Amygdala (tissue), 56 donors: ENCODE measurements at places on chromosomes 4 and X.

DNA sequence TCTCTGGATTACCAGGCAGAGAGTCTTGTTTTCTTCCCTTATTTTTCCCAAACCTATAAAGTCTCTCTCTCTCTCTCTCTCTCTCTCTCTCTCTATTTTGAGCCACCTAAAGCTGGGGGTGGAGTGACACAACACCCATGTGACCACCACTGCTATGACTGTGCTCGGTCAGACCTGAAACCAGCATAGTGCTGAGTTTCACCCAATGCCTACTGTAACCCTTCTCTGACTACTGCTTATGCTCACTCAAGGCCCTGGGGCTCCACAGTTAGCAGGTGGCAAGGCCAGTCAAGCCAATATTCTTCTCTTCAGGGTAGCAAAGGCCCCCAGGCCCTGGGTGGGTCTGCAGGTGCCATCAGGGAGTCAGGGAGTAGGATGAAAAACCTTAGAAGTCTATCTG is 114.7 kb upstream of the ARMCX2 start:
- DNase-seq = no peak

- DNase-seq = no peak
Observed at GRCh38 chr4:60911127-60911526, 289.0 kb upstream of the ADGRL3 start.

GRCh38 chrX:148658115-148658730 is 157.8 kb downstream of the AFF2 start:
- DNase-seq = no peak

DNA sequence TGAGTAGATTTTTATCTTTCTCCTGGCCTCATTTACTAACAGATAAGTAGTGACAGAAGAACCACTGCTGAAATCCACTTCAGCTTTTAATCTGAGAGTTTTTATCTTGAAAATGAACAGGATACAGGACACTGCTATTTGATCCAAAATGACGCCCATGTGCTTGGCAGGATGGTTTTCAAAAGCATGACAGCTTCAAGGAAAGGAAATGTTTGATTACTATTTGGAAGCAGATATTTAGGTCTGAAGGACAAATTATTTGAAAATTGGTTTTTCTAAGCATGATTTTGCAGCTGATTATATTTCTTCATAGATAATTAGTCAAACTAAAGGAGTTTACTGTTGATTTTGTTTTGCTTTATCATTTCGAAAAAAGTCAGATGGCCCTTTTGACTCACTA is 11.1 kb downstream of the PACRGL start:
- DNase-seq = no peak

DNA sequence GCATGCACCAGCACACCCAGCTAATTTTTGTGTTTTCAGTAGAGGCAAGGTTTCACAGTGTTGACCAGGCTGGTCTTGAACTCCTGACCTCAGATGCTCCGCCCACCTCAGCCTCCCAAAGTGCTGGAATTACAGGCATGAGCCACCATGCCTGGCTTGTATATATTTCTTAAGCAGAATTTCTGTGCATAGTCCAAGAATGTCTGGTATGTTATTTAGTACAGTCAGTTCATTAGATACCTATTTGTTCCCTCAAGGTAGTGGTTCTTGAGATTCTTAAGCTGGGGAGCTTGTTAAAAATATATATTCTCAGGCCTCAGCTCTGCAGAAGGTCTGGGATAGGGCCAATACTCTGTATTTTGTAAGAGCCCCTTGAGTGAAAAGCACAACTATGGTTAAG is 4.6 kb upstream of the SERTM2 start:
- DNase-seq = no peak

DNA sequence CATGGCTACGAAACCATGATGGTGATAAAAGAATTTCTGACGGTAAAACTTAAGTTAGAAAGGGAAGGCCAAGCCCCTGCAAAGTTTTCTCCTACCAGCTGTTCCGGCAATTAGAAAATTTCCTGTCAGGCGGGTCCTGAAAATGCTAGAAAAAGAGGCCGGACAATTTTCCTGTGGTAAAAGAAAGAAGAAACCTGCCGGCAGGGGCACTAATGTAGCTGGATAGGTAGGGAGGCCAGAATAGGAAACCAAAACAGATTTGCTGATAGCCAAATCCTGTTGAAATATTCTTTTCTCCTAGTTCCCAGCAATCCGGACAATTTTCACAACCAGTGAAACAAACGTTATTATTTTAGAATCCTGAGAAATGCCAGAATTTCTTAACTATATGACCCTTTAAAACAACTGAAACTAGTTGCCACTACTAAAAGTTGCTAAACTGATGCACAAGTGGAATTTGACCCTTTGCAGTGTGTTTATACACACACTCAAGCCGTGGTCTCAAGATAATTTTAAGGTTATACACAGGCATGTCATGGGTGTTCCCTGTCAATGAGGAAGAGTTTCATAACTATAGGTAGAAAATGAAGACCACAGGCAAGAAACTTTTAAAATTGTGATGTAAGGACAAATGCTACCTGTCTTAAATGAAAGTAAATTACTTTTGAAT is 47.7 kb downstream of the RPS6KA3 start:
- DNase-seq = no peak
